IMR-90 (cell line): ENCODE measurements at places on chromosomes 3 and 15. TPM values are rescaled to one million over a fixed set of nuclear protein-coding genes. Genes with fewer than 3 reads are reported as not detected.

Gene TEX9
- total RNA-seq, result 1.4 and 2.5 TPM in 2 replicates

DNA sequence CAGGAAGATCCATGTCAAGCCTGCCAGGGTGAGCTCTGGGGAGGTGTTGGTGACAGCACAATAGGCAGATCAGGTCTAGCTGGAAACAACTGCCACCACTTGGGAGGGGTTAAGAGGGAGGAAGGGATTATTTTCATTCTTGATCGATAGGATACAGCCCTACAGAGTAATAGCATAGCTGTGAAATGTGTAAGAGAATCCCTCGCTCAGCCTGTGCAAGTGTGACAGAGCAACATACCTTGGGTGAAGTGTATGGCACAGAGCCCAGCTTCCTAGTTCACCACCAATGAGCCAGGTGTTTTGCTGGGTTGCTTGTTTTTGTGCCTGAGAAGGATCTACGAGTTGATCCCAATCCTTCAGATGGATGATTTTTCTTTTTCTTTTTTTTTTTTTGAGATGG lies 9.2 kb upstream of the DCUN1D1 start:
- H3K4me3 ChIP-seq, result no peak overlapping the region
- no peak for DNase-seq
- H3K36me3 ChIP-seq, result no peaks in the 10 kb centered on the region
- no peak overlapping the region for H3K27ac ChIP-seq

GRCh38 chr3:126389794-126390146 lies 4.9 kb upstream of the CFAP100 start:
- no peak for DNase-seq
- H3K36me3 ChIP-seq, result no peaks in the 10 kb centered on the region
- no peak overlapping the region for H3K4me3 ChIP-seq
- H3K27me3 ChIP-seq, result peaks cover 31% of the 10 kb centered on the region

GRCh38 chr3:171680726-171681411 lies 129.4 kb downstream of the PLD1 start:
- H3K36me3 ChIP-seq, result peaks cover 6% of the 10 kb centered on the region
- H3K27me3 ChIP-seq, result no peaks in the 10 kb centered on the region
- no peak for DNase-seq

DNA sequence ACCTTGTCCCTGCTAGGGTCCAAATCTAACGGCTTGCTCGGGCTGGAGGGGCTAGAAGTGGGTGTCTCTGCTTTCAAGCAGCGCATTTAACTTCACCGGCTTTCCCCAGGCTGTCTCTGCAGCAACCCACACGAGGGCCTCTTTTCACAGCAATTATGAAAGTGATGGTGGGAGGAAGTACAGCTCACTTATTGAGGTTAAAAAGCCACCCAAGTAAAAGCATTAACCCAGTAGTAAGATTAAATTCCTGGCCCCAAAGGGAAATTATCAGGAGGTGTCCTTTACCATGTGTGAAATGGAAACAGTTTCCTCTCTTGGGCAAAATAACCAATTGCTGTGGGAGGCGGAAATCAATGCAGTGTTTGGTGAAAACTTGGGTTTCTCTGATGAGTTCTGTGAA lies 41.1 kb downstream of the NGRN start:
- H3K27me3 ChIP-seq, result no peaks in the 10 kb centered on the region
- H3K4me3 ChIP-seq, result no peak overlapping the region
- no peak overlapping the region for H3K27ac ChIP-seq
- DNase-seq, result no peak

DNA sequence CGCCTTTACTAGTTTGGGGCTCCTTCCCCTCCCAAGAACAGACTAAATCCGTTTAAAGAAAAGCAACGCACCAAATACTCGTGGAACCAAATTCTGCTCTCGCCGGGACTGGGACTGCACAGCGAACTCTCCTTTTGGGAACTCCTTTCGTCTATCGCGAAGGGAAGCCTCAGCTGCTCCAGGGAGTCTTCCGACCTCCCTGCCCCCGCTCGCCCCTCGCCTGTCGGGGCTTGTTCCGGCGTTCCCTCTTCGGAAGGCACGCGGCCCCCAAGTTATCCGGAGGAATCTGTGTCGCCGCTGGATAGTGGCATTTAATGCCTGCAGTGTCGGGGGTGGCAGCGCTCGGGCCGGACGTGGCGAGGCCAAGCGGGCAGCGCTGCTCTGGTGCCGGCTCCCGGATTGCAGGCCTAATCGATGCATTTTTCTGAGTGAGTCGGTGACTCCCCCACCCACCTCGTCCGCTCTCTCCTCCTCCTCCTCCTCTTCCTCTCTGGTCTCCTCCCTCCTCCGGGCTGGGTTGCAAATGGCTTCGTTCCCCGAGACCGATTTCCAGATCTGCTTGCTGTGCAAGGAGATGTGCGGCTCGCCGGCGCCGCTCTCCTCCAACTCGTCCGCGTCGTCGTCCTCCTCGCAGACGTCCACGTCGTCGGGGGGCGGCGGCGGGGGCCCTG lies at the start of gene TRIM71:
Gene TRIM71, plus strand, starts transcription at position 440 of the 671 bp plus-strand sequence. Its CDS starts 84 bp downstream, at position 524.
- no peak for DNase-seq
- no peaks in the 10 kb centered on the region for H3K36me3 ChIP-seq
- H3K27ac ChIP-seq, result no peak within 1 kb of the TSS
- H3K27me3 ChIP-seq, result peaks cover 78% of the 10 kb centered on the region
- peaks cover 3% of the 10 kb centered on the region; the same call in 1 of the 2 replicates for H3K4me1 ChIP-seq
- H3K4me3 ChIP-seq, result peak within 1 kb of the TSS; percentile 38

- H3K4me3 ChIP-seq, result no peak overlapping the region
- H3K27me3 ChIP-seq, result no peaks in the 10 kb centered on the region
- peak; percentile 77 for DNase-seq
- H3K36me3 ChIP-seq, result no peaks in the 10 kb centered on the region
- H3K27ac ChIP-seq, result no peak overlapping the region
Measured at GRCh38 chr3:185084901-185085300, 68.0 kb downstream of the C3orf70 start.

DNA sequence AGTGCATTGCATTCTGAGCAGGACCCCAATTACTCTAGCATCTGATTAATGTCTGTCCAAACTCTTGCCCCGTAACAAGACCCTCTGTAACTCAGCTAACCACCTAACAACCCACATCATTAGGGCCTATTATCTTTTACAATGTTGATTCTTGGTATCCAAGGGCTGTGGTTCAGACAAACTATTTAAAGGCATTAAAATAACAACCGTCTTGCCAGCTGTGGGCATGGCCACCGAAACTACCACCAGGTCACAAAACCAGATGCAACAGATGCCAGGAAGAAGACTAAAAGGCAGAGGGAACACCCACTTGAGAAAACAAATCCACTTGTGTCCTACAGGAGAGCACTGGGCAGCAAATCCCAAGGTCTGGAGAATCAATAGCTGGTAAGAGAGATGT lies 262.9 kb downstream of the ERC2 start:
- no peak for DNase-seq
- H3K4me1 ChIP-seq, result no peaks in the 10 kb centered on the region
- H3K27me3 ChIP-seq, result no peaks in the 10 kb centered on the region
- H3K27ac ChIP-seq, result no peak overlapping the region
